ENCODE measurements at places on chromosomes 4 and X.

GRCh38 chr4:116839826-116840225, 245.6 kb downstream of the TRAM1L1 start:
- no peak for DNase-seq

GRCh38 chrX:95330292-95330691, 1354.3 kb upstream of the DIAPH2 start:
- DNase-seq, result no peak

DNA sequence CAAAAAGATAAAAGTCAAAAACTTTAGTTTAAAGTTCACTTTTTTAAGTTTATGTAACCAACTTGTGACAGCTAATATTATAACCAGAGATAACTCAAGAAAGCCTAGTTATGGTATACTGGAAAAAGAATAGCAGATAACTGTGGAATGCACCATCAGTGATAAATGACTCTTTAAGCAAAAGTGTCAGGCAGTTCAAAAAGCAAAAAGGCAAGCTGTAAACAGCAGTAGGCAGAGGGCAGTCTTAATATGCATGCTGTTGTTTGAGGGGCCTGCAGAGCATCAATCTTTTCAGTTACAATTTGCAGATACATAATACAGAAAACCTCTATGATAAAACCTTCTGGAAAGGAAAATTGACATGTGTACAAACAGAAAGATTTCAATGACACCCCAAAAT, 81.8 kb upstream of the JADE1 start:
- DNase-seq, result no peak

GRCh38 chr4:127656047-127656680, 23.4 kb downstream of the INTU start:
- no peak for DNase-seq

DNA sequence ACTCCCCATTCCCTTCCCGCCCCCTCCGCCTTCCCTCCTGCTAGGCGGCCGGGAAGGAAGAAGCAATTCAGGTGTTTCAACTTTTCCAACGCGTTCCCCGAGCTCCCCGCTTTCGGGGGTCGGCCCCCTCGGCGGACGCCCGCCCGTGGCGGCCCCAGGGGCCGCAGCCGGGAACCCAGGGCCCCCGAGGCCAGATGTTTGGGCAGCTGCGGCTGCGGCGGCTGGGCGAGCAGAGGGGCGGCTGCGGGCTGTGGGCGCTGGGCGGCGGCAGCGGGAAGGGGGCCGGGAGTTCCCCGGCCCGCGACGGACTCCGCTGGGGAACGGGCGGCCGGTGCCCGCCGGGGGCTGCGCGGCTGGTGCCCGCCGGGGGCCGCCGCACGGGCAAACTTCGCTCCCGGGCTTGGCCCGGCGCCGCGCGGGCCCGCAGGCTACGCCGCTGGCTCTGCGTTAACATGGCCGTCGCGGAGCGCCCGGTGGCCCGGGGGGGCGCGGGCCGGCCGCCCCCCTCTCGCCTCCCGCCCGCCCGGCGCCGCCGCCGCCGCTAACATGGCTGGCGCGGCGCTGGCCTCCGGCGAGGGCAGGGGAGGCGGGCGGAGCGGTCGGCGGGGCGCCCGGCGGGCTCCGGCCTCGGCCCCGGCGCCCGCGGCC, 510 bp downstream of the HMGB3 start:
- DNase-seq, result peak; percentile 17

- DNase-seq, result no peak
Observed at GRCh38 chrX:115018944-115019343, 1.5 kb upstream of the IL13RA2 start.

GRCh38 chr4:6540879-6541278, 34.1 kb upstream of the MAN2B2 start:
- DNase-seq, result no peak

- DNase-seq, result no peak
Observed at GRCh38 chr4:25160714-25161592, 704 bp upstream of the SEPSECS start.

DNA sequence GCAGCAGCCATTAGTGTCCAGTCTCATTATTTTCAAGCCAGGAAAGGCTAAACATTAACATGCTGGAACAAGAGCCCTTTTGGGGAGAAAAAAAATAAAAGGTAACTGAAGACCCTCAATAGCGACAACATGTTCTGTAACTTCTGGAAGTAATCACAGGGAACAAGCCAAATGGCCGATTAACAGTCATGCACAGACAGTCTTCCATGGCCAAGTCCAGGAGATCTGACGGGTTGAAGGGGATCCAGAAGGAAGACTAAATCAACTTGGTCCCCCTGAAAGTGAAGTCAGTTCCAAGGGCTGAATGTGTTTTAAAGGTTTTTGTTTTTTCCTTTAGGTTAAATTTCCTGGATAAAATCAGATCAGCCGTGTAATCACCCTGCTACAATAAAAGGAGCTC, 52.5 kb downstream of the LNX1 start:
- DNase-seq, result no peak

DNA sequence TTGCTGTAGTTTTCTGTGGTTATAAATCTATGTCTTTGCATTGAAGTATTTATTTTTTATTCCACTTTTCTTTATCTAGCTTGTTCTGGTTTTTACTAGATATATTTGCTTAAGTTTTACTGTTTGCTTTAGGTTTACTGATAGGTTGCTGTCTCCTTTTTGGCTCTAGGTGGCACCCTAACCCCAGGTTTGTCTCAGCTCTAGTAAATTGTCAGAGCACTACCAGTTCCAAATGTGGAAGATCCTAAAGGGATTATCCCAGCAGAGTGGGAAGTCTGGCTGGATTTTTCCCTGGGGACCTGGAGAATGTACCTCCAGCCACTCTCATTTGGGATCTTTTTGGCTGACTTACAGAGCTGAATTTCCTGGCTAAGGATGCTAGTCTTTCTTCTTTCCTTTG, 106.1 kb downstream of the PBDC1 start:
- peak; percentile 4 for DNase-seq

GRCh38 chrX:21847342-21847741, 7.9 kb downstream of the MBTPS2 start:
- no peak for DNase-seq

GRCh38 chr4:10535912-10536311, 78.7 kb upstream of the ZNF518B start:
- no peak for DNase-seq

- peak; percentile 40 for DNase-seq
Observed at GRCh38 chr4:42371305-42372252, 25.7 kb upstream of the SHISA3 start.

DNA sequence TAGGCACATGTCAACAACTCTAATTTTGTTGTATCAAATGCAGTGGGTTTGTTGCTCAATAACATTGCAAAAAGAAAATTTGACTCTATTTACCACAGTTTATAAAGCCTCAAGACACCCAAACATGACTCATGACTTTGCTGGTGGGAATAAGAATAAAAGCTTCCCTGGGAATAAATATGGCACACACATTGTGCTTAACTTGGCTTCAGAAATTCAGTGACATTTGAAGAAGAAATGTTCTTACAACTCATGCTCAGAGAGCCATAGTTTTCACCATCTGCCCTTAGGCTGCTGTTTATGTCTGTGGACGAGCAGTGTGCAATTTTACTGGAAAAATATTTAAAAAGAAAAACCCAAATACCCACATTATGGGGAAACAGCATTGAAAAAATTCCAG, 60.9 kb downstream of the SPATA18 start:
- DNase-seq, result no peak

DNA sequence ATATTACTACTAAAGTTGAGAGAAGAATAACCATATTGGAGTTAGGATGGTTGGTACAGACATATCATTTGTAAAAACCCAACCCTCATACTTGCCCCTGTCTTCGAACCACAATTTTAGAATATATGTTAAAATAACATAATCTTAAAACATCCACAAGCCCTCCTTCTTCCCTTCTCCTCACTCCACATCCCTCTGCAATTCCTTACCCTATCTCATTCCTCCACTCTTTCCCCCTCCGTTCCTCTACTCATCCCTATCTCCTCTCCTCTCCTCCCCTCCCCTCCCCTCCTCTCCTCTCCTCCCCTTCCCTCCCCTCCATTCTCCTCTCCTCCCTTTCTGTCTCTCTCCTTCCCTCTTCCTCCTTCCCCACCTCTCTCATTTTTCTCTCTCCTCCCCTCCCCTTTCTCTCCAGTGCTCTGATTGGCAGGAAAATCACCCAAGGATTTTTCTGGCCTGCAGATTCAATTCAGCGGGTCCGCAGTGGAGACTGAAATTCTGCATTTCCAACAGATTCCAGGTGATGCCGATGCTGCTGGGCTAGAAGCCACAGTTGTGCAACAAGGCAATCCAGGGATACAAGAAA, 17.4 kb upstream of the ODAM start:
- no peak for DNase-seq

GRCh38 chrX:123339221-123339905, 155.3 kb downstream of the GRIA3 start:
- DNase-seq, result no peak

DNA sequence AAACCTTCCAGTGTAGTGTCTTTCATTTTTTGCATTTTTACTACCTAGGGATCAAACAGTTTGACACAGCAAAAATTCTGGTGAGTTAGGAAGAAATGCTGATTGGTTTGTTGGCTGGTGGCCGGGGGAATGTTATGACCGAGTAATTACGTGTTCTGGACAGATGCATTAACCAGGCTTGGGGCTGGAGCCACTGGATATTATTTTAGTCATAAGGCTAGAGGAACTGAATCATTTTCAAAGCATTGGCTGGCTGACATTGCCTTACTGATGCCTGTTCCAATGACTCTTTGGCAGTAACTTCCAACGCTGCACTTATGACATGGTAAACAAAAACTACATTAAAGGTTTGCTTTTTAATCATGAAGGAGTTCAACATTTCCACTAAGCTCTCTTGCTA, 84.6 kb downstream of the FBXO8 start:
- no peak for DNase-seq

GRCh38 chrX:127726227-127726626, 326.0 kb downstream of the ACTRT1 start:
- DNase-seq, result no peak

DNA sequence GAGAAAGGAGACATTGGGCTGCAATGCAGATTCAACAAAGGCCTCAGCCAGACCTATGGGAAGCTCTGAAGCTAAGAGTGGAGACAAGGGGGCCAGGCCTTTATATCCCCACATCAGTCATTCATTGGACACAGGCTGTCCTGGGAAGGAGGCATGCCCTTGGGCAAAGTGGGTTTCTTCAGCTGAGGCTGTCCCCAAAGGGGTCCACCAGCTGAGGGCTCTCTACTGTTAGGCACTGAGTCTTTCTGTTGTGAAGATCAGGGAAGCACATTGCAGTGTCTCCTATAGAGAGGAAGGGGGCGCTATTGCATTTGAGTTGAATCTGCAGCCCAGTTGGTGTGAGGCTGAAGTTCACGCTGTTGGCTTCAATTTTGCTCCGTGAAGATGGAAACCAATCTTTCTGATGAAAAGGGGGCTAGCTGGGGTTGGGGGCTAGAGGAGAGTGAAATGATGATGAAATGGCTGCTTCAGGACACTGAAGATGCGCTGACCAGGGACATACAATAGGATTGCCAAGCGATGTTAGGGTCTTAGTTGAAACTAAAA, 48.0 kb downstream of the SLC25A5 start:
- peak; percentile 57 for DNase-seq

DNA sequence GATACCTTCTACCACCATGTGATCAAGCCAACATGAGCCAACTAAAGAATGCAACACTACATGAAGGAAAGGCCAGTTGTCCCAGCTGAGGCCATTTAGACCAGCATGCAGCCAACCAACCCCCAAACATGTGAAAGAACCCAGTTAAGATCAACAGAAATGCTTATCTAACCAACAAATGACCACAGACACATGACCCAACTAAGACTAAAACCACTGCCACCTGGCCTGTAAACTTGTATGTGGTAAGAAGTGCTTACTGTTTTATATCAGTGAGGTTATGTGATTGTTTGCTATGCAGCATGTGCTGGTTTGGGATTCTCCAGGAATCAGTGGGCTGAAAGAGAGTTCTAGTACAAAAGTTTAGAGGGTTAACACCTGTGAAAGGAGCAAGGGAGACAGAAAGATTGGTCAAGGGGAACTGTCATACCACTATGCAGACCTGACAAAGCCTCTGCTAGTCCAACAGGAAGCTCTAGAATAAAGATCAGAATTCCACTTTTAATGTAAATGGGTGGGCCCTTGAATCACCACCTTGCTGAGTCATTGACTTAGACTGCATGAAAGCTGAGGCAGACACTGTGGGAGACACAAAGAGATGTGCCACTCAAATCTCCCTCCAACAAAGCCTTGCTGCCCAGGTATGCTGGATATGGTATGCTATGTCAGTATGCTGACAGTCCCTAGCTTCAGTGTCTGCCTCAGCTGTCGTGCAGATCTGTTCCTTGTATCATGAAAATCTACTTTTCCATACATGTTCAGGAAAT, 6.1 kb upstream of the SH3D19 start:
- no peak for DNase-seq

- DNase-seq, result no peak
Observed at GRCh38 chr4:17265139-17265538, 246.8 kb downstream of the QDPR start.

GRCh38 chr4:118357601-118358000, 4.8 kb upstream of the PRSS12 start:
- DNase-seq, result no peak

DNA sequence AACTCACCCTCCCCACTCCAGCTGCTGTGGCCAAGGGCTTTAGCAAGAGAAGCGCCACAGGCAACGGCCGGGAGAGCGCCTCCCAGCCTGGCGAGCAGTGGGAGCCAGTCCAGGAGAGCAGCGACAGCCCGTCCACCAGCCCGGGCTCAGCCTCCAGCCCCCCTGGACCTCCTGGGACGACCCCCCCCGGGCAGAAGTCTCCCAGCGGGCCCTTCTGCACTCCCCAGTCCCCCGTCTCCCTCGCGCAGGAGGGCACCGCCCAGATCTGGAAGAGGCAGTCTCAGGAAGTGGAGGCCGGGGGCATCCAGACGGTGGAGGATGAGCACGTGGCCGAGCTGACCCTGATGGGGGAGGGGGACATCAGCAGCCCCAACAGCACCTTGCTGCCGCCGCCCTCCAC, 11.2 kb upstream of the HGFAC start:
- DNase-seq, result no peak

GRCh38 chrX:37872303-37872655, 24.9 kb upstream of the DYNLT3 start:
- no peak for DNase-seq

DNA sequence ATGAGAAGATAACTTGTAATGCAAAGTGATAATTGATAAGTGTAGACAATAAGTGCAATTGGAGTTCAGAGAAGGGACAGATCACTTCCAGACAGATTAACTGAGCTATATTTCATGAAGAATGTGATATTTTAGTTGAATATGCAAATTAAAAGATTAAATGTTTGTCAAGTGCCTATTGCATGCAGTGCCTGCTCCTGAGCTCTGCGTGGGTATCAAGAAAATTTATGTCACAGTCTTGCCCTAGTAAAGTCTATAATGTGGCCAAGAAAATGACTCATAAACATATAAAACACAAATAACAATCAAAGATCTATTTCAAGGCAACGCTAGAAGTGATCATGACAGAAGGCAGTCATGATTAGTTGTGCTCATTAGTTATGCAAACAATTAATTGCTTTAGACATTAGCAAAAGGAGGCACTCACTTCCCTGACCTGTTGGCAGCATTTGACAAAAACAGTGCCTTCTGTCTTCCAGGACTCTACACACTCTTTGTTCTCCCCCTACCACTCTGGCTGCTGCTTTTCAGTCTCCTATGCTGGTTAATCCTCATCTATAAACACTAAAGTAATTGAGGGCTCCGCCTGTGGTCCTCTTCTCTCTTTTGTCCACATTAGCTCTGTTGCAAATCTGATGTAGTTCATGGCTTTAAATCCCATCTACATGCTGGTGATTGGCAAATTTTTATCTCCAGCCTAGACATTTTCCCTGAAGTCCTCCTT, 47.7 kb downstream of the ARHGEF38 start:
- no peak for DNase-seq
